ENCODE measurements at places on chromosomes 13 and 19. TPM values are rescaled to one million over a fixed set of nuclear protein-coding genes. Genes with fewer than 3 reads are reported as not detected.

DNA sequence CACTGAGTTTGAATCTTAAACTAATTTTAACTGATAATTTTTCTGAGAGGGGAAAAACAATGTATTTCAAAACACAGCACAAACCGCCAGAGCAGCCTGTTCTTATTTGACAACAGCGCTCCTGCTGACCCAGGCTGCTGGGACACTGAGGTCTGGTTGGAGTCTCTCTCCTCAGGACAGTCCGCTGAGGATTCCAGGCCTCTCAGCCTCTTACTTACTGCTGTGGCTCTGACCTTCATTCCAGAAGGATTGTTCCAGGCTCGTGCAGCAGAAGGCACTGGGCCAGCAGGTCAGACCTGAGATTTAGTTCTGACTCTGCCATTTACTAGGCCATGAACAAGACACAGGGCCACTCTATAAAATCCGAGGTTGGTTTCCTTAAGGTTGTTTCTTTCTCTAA, 393.6 kb downstream of the TDRD3 start:
- H3K36me3 ChIP-seq: no peaks in the 10 kb centered on the region
- no peak overlapping the region for H3K27ac ChIP-seq

DNA sequence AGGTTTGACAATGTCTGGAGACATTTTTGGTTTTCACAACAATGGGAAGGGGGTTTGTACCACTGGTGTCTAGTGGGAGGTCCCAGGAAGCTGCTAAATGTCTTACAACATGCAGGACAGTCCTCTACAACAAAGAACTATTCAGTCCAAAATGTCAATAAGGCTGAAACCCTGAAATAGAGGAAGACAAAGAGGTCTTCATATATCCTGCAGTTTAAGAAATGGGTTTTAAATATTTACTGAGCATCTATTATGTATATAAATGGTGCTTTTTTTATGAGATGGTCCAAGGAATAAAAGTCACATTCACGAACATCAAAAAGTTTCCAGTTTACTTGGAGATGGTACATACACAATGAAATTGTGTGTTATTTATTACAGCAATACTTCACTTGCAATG, 107.3 kb downstream of the AKAP11 start:
- H3K27me3 ChIP-seq: no peaks in the 10 kb centered on the region
- H3K36me3 ChIP-seq: no peaks in the 10 kb centered on the region
- no peak for DNase-seq
- no peaks in the 10 kb centered on the region for H3K4me1 ChIP-seq
- no peak overlapping the region for H3K4me3 ChIP-seq

GRCh38 chr13:112713517-112714253, 23.8 kb downstream of the ATP11A start:
- no peaks in the 10 kb centered on the region for H3K36me3 ChIP-seq
- DNase-seq: no peak
- H3K4me3 ChIP-seq: no peak overlapping the region
- no peaks in the 10 kb centered on the region for H3K4me1 ChIP-seq
- H3K27ac ChIP-seq: no peak overlapping the region

DNA sequence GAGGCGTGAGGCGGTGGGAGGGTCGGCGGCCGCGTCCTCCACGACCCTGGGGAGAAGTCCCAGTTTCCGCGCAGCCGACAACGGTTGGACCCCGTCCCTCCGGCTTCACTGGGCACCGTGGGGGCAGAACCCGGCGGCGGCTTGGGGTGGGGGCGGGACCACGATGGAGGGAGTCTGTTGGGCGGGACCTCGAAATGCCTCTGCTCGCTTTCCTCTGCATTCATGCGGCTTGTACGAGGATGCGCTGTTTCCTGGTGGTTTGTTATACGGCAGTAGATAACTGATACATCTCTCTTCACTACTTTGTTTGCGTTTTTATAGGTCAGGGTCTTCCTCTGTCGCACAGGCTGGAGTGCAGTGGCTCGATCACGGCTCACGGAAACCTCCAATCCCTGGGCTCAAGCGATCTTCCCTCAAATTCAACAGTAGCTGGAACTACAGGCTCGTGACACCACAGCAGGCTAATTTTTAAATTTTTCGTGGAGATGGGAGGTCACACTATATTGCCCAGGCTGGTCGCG, 24.6 kb upstream of the ZNF846 start:
- H3K4me1 ChIP-seq: no peaks in the 10 kb centered on the region
- H3K27me3 ChIP-seq: no peaks in the 10 kb centered on the region
- DNase-seq: peak; percentile 27
- H3K4me3 ChIP-seq: peak overlapping the region; percentile 73
- H3K27ac ChIP-seq: peak overlapping the region; percentile 88
- H3K36me3 ChIP-seq: no peaks in the 10 kb centered on the region

- no peak for DNase-seq
- H3K36me3 ChIP-seq: no peaks in the 10 kb centered on the region
- no peaks in the 10 kb centered on the region for H3K27me3 ChIP-seq
- H3K27ac ChIP-seq: no peak overlapping the region
Measured at GRCh38 chr19:41311613-41312012, 1.6 kb downstream of the CCDC97 start.

DNA sequence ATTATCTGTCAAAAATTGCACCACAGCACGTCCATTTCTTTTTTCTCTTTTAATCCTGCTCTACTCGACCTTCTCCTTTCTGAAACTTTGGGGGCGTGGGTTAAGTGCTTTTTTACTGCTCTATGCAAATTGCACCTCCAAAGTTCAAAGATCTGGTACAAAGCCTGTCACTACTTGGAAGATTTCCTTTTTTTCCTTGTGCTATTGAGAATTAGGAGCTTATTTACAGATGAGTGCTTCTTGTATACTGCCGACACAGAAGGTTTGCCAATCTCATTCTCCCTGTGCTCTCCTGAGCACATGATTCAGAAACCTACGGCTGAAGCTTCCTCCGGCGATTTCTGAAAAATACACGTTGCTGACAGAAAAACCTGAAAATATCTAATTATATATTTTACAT, 94.8 kb downstream of the TEX29 start:
- no peaks in the 10 kb centered on the region for H3K36me3 ChIP-seq
- H3K4me3 ChIP-seq: no peak overlapping the region
- DNase-seq: no peak
- no peaks in the 10 kb centered on the region for H3K4me1 ChIP-seq

- peaks cover 53% of the 10 kb centered on the region for H3K27me3 ChIP-seq
- DNase-seq: no peak
- H3K36me3 ChIP-seq: peaks cover 13% of the 10 kb centered on the region
Measured at GRCh38 chr19:11479090-11479897, 1.6 kb downstream of the ELAVL3 start.

DNA sequence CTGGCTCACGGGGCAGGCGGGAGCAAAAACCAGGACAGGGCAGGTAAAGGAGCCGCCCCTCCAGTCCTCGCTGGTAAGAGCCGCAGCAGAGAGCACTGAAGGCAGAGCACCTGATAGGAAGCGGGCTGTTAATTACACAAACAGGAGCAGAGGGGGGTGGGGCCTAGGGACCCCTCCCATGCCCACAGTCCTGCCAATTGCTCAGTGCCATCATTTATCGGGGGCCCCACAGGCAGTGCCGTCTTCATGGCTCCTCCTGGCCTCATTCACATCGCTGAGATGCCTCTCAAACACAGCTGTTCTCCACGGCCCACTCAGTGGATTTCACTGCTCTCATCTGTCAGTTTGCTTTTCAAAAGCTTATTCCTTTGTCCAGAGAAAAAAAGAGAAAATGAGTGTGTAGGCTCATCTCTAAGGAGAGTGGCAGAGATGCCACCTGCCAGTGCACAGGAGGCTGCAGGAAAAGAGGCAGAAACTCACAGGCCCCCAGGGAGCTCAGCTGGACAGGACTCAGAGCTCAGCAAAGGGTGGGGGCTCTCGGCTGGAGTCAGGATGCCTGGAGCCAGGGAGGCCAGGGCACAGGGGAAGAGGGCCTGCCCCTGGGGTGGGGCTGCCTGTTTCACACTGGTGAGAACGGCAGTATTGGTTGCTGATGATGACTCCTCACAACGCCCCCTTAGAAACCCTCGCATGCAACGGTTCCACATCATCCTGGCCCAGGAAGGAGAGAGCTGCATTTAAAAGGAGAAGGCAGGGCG, 174.6 kb downstream of the COL4A1 start:
- H3K4me3 ChIP-seq: no peak overlapping the region
- no peak overlapping the region for H3K27ac ChIP-seq
- no peaks in the 10 kb centered on the region for H3K27me3 ChIP-seq

DNA sequence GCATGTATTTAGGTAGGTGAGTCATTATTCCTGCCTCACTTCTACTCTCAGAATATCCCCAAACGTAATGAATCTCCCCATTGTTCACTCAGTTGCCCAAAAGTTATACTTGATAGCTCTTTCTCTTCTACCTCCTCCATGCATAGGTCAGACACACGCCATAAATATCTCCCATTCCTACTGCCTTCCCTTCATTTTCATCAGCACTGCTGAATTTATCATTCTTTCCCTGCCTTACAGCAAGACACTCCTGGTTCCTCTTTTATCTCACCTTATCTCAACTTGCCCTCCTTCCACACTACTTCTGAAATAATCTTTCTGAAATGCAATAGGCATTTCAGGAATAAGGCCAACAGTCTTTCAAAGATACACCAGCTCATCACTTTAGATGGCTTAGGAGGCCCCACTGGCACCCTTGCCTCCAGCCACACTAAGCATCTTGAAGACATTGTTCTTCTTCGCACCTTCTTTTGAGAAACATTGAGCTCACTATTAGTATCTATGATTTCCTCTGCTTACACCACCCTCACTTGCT, 333.9 kb downstream of the MYO16 start:
- H3K27me3 ChIP-seq: no peaks in the 10 kb centered on the region
- H3K4me3 ChIP-seq: no peak overlapping the region
- no peaks in the 10 kb centered on the region for H3K4me1 ChIP-seq
- H3K27ac ChIP-seq: no peak overlapping the region

- H3K4me1 ChIP-seq: no peaks in the 10 kb centered on the region
- H3K27ac ChIP-seq: peak overlapping the region; percentile 21
- DNase-seq: no peak
- H3K36me3 ChIP-seq: no peaks in the 10 kb centered on the region
- no peaks in the 10 kb centered on the region for H3K27me3 ChIP-seq
Measured at GRCh38 chr13:49326222-49326917, 78.6 kb downstream of the CDADC1 start.

- H3K36me3 ChIP-seq: no peaks in the 10 kb centered on the region
- no peak overlapping the region for H3K4me3 ChIP-seq
- H3K4me1 ChIP-seq: peaks cover 16% of the 10 kb centered on the region
Measured at GRCh38 chr13:51786425-51787265, 17.3 kb downstream of the DHRS12 start.

DNA sequence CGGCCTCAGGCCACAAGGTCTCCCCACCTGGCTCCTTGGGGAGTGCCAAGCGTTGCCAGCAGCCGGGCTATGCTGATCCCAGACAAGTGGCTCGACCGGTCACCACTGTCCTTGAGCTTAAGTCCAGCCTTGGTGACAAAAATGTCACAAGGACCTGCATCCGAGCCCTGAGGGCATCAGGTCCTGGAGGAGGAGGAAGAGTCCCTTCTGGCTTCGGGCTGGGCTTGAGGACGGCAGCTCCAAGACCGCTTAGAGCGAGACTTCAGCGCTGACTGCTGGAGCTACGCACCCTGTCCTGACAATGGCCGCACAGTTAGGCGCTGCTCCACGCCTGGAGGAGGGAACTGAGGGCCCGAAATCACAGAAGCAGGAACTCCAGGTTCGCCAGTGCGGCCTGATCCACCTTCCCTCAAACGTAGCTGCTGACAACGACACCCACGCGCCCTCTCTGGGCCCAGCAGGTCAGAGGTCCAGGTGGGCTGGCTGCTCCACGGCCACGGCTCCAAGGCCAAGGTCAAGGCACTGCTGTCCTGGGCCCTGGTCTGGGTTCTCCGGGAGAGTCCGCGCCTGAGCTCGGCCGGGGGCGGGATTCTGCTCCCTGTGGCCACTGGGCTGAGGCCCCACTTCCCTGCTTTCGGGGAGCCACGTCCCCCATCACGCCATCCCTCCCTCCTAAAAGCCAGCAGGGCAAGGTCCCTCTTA, 7.0 kb downstream of the SBNO2 start:
- no peak for DNase-seq
- no peaks in the 10 kb centered on the region for H3K27me3 ChIP-seq
- H3K36me3 ChIP-seq: no peaks in the 10 kb centered on the region
- no peak overlapping the region for H3K4me3 ChIP-seq
- H3K27ac ChIP-seq: peak overlapping the region; percentile 82
- peaks cover 43% of the 10 kb centered on the region for H3K4me1 ChIP-seq

DNA sequence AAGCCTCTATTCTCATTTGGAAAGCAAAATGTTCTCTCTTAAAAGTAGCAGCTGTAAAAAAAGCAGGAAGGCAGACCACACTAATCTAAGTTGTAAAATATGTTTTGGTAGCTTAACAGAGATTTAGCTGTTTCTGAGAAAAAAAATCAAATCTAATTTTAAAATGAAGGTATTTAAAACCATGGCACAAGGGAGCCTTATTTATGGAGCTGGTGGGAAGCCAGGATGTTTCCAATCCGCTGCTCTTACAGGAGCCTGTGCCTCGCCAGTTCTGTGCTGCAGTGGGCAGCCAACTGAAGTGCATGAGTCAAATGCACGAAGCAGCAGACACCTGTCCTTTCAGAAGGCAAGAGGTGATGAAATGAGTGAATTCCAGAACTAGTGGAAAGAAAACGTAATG, 28.2 kb downstream of the GPC6 start:
- no peaks in the 10 kb centered on the region for H3K27me3 ChIP-seq
- no peak overlapping the region for H3K4me3 ChIP-seq
- no peak for DNase-seq
- no peaks in the 10 kb centered on the region for H3K4me1 ChIP-seq
- H3K27ac ChIP-seq: no peak overlapping the region

GRCh38 chr19:13164343-13165161, 14.3 kb downstream of the IER2 start:
- H3K27me3 ChIP-seq: no peaks in the 10 kb centered on the region
- H3K27ac ChIP-seq: peak overlapping the region; percentile 90
- no peak for DNase-seq
- H3K4me1 ChIP-seq: peaks cover 45% of the 10 kb centered on the region
- H3K4me3 ChIP-seq: peak overlapping the region; percentile 27

GRCh38 chr19:2340496-2341243, 12.2 kb downstream of the SPPL2B start:
- DNase-seq: no peak
- H3K36me3 ChIP-seq: no peaks in the 10 kb centered on the region
- no peaks in the 10 kb centered on the region for H3K27me3 ChIP-seq
- no peak overlapping the region for H3K27ac ChIP-seq
- H3K4me3 ChIP-seq: no peak overlapping the region
- peaks cover 23% of the 10 kb centered on the region for H3K4me1 ChIP-seq

DNA sequence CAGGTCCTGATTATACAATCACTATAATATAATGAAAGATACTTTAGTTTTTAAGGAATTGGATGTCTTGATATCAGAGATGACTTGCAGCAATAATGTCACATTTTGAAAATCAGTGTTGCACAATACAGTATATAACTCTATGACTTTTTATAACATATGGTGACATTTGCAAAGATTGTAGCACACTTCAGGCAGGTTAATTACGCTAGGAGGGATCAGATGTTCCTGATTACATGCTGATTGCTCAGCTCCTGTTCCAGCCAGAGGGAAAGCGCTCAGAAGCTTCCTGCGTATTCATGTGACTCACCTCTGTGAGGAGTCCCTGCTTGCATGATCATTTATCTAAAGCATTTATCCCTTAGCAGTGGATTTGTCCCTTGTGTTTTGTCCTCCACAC, 265.6 kb downstream of the GPC5 start:
- no peaks in the 10 kb centered on the region for H3K27me3 ChIP-seq
- no peak overlapping the region for H3K4me3 ChIP-seq
- H3K27ac ChIP-seq: no peak overlapping the region
- no peak for DNase-seq
- H3K4me1 ChIP-seq: no peaks in the 10 kb centered on the region

The TPTE2 gene
- total RNA-seq: not detected

The CILP2 gene
- 0.20 TPM for total RNA-seq

The CEACAM6 gene
- not detected for total RNA-seq

The RASIP1 gene
- 12.3 TPM for total RNA-seq

The UNC13A gene
- total RNA-seq: 0.78 TPM

The LHB gene
- total RNA-seq: 2.6 TPM

All from tibial nerve (tissue), 4 donors.